ENCODE measurements at places on chromosomes 1 and 21. TPM values are rescaled to one million over a fixed set of nuclear protein-coding genes. Genes with fewer than 3 reads are reported as not detected.

DNA sequence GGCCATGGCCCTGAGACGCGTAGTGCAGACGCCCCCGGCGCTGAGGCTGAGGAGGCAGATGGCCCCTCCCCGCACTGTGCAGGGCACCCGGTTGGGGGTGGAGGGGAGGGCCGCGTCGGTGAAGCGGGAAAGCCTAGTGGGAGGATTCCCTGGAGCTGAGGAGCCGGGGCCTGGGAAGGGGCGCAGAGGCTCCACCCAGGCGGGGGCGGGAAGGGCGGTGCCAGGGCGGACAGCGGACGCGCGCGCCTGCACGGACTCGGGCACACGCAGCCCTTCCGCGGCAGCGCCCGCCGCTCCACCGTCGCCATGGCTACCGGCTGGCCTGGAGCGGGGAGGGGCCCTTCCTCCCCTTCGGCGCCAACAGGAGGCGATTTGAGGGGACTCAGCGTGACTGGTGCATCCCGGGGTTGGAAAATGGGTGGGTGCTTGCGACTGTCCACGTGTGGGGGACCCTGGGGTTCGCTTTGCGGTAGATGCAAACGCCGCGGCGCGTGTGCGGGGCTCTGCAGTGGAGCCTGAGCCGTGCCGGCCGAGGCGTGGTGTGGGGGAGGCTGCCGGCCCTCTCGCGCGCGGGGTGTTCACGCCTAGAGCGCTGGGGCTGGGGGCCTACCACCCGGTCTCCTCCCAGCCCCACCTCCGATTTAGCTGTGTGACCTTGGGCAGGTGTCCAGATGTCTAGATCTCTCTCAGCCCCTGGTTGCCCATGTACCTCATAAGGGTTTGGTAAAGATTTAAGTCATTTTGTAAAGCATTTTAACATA lies 35.1 kb downstream of the PTPRF start:
- DNase-seq, result no peak

- no peak for DNase-seq
Measured at GRCh38 chr1:230788561-230789275, 41.5 kb downstream of the CAPN9 start.

GRCh38 chr1:63454269-63454668 lies 68.8 kb downstream of the ITGB3BP start:
- DNase-seq, result no peak

LCE2A gene
- not detected for total RNA-seq

CLCA2 gene
- not detected for total RNA-seq

DNA sequence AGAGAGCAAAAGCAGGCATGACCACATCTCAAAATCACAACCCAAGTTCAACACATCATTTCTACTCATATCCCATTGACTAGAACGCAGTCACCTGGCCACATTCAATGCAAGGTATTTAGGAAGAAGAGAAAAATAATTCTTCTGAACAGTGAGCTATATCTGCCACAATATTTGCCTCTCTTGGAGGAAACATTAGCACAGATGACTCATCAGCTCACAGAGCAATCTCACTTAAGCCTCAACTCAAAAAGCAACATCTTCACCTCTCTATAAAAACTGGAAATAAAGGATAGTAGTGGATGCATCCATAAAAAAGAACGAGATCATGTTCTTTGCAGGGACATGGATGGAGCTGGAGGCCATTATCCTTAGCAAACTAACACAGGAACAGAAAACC lies 143.9 kb upstream of the FMN2 start:
- DNase-seq, result no peak
